ENCODE measurements at places on chromosomes 1 and 21. TPM values are rescaled to one million over a fixed set of nuclear protein-coding genes. Genes with fewer than 3 reads are reported as not detected.

DNA sequence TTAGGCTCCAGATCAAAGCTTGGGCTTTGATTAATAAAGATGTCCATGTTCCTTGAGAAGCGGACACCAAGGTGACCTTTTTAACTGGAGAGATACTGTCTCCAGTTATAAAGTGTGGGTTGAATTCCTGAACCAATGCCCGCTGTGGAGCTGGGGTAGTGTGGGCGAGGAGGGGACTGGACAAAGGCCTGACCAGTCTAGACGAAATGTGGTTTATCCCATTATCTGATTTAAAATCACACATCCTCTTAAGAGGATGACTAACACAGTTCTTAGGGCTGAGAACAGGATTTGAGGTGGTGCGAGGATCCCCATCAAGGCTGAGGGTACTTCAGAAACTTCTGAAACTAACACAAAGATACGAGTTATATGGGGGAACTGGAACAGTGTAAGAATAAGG is 84.5 kb upstream of the GCLM start:
- H3K4me3 ChIP-seq, result no peak overlapping the region
- H3K4me1 ChIP-seq, result no peaks in the 10 kb centered on the region
- H3K27me3 ChIP-seq, result peaks cover 19% of the 10 kb centered on the region
- H3K36me3 ChIP-seq, result no peaks in the 10 kb centered on the region
- H3K27ac ChIP-seq, result no peak overlapping the region
- DNase-seq, result no peak

DNA sequence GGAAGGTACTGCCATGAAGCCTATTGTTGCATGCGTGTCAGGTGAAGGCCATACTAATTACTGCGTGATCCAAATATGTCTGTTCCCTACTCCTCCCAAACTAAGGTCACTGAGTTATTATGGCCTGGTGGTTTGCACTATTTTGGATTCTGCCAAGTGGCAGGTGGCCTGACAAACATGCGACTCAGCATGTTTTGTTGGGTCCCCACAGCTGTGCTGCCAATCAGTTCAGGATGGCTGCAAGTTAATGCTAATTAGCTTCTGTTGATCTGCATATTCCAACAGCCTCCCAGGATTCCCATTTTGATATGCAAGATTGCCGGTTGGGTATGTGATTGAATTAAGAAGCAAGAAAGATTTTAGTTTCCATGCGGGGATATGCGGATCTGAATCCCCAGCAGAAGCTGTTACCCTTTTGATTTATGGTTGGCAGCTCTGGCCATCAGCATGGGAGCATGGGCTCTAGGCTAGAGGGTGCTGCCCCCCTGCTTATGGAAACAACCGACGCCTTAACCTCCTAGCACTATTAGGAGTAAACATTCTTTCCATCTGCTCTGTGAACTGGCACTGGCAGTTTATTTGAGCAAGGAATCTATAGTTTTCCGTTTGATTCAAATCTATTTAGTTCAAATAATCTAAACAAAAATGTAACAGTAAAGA is 429.8 kb upstream of the C1orf87 start:
- no peaks in the 10 kb centered on the region for H3K4me1 ChIP-seq
- H3K27me3 ChIP-seq, result no peaks in the 10 kb centered on the region
- no peak for DNase-seq
- no peak overlapping the region for H3K4me3 ChIP-seq

The OPRD1 gene
- not detected for total RNA-seq

DNA sequence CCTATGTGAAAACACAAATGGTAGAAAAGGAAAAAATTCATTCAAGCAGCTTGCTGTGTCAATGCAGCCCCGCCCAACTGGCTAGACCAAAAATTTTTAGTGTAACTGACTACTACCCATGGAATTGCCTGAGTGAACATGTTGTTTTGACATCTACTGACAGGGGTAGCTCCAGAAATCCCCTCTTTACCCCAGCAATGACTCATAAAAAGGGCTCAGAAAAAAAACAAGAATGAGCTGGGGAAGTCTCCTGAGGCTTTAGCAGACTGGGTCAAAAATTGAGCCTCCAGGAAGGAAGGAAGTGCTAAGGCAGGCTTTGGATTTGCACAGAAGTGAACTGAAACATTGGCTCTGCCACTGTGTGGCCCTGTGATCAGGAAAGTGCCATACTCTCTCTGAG is 24.4 kb upstream of the FGGY start:
- H3K27me3 ChIP-seq, result no peaks in the 10 kb centered on the region
- no peak overlapping the region for H3K4me3 ChIP-seq
- H3K36me3 ChIP-seq, result no peaks in the 10 kb centered on the region
- peaks cover 23% of the 10 kb centered on the region for H3K4me1 ChIP-seq

- DNase-seq, result no peak
- no peak overlapping the region for H3K4me3 ChIP-seq
- no peaks in the 10 kb centered on the region for H3K36me3 ChIP-seq
- peaks cover 6% of the 10 kb centered on the region for H3K27me3 ChIP-seq
- H3K27ac ChIP-seq, result peak overlapping the region; percentile 66
- peaks cover 20% of the 10 kb centered on the region for H3K4me1 ChIP-seq
These were observed 88.6 kb downstream of the RIPK4 start for GRCh38 chr21:41678016-41678923.

The INSRR gene
- 0.41 TPM for total RNA-seq

DNA sequence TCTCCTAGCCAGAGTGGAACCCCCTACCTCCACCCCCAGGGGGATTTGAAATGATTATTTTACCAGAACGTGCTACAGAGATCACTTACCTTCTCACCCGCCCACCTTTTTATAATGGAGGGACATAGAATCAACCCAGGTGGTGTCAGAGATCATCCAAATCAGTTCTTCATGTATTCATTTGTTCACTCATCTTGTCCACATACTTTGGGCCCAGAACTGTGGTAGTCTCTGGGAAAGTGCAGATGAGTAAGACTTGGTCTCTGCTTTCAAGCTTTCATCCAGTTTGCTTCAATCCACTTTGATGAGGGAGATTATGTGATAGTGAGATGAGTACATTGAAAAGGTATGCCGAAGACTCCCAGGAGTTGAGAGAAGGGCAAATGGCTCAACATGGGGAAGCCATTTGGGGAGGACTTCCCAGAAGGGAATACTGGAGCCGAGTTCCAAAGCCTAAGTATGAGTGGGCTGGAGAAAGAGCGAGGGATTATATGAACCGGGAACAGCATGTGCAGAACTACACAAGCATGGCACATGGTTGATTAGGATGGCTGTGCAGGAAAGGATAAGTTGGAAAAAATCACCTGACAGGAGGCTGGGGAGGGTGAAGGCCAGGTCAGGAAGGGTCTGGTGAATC is 1.9 kb downstream of the FGGY start:
- no peaks in the 10 kb centered on the region for H3K36me3 ChIP-seq
- H3K4me1 ChIP-seq, result peaks cover 32% of the 10 kb centered on the region
- H3K27me3 ChIP-seq, result no peaks in the 10 kb centered on the region
- H3K27ac ChIP-seq, result peak overlapping the region; percentile 99
- DNase-seq, result no peak

GRCh38 chr1:230243583-230244353 is 176.7 kb downstream of the GALNT2 start:
- H3K4me1 ChIP-seq, result no peaks in the 10 kb centered on the region
- DNase-seq, result no peak
- no peak overlapping the region for H3K27ac ChIP-seq
- H3K27me3 ChIP-seq, result no peaks in the 10 kb centered on the region
- H3K4me3 ChIP-seq, result no peak overlapping the region
- peaks cover 61% of the 10 kb centered on the region for H3K36me3 ChIP-seq
